MCF 10A (cell line): ENCODE measurements at places on chromosomes 1 and 21.

- DNase-seq: peak; percentile 48
Measured at GRCh38 chr21:21688889-21689288, 690.7 kb downstream of the NCAM2 start.

DNA sequence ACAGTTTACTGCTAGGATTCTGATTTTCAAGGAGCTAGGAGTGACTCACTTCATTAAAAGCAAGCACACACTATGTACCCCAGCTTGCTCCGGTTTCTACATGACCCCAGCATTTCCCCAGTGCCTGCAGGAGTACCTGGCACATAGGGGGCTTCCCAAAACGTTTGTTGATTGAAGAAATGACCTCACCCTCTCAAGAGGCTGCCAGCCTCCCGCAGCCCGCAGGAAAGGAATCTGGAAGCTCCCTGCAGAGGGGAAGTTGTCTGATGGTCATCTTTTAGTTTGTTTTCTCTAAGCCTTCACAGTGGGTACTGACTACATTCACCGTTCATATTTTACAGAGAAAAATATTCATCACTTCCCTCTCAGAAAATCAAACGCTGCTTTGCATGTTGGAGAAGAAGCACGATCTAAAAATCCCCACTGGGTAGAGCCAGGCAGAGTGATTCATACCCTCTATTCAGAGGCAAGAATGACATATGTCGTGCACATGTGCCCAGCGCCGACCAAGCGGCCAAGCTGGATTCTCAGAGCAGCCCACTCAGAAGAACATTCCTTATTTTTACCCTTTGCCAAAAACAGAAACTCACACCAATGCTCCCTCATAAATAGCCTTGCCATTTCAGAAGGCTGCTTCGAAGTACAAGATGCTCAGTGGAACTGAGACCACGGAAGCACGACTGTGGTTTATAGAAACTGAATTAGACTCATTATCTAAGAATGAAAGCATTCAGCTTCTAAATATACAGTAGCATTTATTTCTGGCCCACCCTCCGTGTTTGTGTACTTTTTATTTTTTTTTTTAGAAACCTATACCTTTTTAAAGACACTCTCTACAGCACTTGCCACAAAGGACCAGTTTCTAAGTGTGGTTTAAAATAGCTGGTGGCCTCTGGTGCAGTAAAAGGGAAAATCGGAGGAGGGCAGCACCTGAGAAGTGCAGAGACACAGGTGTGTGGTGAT is 143.2 kb downstream of the MIS18A start:
- DNase-seq: peak; percentile 69

GRCh38 chr1:53341961-53342707 is 14.3 kb upstream of the LRP8 start:
- DNase-seq: no peak

DNA sequence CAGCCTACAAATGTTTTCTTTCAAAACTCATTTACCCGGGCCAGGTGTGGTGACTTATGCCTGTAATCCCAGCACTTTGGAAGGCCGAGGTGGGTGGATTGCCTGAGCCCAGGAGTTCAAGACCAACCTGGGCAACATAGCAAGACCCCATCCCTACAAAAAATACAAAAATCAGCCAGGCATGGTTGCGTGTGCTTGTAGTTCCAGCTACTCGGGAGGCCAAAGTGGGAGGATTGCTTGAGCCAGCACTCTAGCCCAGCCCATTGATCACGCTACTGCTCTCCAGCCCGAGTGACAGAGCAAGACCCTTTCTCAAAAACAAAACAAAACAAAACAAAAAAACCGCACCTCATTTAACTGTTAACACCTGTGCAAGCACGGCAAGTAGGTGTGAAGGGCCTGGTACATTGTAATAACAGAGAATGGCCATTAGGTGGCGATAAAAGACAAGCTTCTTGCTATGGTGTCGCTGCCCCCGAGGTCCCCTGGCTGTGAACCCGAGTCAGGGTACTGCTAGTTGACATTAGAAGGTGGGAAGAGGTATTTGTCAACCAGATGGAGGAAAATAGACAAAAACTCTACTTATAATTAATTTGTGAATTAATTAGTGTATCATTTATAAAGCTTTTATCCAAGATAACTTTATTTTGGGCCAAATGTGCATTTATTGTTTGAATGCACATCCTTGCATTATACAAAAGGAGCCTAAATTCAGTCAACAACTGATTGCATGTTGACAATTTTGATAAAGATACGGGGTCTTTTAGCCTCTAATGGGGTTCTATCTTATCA is 66.5 kb downstream of the SH3BGR start:
- peak; percentile 61 for DNase-seq
